Esophagus muscularis mucosa (tissue), 4 donors: ENCODE measurements at places on chromosomes 5 and 9. TPM values are rescaled to one million over a fixed set of nuclear protein-coding genes. Genes with fewer than 3 reads are reported as not detected.

DNA sequence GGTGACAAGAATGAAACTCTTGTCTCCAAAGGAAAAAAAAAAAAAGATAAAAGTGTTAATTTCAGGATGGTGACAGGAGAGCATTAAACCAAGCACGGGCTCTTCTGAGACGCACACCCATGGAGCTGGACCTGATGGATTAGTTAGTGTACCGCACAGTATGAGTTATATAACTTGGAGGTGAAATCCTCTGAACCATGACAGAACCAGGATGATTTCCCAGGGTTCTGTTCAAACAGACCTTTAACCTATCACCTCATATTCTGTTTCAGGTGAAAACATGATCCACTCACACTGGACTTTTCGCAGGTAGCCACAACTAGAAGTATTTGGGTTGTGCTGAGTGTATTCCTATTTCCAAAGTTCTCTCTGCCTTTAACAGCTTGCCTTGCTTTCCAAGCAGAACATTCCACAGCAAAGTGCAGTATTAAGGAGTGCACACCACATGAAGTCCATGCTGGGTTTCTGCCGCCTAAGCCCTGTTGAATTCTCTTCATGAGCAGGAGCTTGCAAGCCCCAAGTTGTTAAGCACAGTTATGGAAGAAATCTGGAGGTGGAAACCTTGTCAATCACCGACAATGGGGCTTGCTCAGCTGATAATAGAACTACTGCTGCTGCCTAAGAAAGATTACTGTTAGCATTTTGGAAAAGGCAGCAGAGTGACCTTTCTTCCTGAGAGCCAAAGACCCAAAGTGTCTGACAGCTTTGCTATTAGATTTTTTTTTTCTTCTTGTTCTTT, 461.7 kb downstream of the TLE1 start:
- DNase-seq, result no peak

DNA sequence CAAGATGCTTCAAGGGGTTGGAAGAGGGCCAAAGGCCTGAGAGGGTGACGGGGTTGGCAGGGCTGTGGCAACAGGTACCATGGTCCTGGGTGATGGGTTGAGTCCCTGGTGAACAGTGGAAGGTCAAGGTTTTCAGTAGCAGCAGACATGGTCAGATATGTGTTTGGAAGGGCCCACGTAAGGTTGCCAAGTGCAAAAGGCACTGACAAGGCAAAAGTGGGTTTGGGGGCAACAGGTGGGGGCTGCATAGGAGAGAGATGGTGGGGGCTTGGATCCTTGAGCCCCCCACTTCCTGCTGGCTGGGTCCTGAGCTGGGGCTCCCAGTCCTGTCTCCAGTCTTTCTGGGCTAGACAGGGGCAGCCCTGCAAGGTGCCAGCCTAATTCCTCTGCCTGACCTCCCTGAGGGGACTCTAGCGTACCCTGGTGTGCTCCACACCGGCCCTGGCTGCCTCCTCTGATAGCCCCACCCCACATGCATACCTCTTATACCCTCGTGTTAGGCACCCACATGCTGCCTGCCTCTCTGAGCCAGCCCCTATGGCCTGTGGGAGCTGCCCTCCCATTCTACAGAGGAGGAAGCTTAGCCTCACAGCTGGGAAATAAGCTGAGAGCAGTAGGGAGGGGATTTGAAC, 20.9 kb upstream of the NSD1 start:
- DNase-seq, result no peak

DNA sequence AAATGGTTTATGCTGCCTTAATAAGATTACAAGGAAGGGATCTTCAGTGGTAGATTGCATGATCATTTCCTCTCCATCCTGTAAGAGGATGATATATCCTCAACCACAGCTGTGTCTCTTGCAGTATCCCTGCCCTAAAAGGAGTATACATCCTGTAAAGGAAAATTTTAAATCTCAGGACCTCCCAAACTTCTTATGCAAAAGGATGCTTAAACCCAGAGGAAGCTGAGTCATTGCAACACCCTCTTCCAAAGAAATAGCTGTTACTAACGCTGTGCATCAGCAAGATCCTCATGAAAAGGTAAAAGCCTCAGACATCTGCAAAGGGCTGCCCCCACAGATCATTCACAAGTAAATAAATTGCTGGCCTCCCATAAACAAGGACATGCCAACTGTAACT, 599.0 kb downstream of the PRELID2 start:
- DNase-seq, result no peak

DNA sequence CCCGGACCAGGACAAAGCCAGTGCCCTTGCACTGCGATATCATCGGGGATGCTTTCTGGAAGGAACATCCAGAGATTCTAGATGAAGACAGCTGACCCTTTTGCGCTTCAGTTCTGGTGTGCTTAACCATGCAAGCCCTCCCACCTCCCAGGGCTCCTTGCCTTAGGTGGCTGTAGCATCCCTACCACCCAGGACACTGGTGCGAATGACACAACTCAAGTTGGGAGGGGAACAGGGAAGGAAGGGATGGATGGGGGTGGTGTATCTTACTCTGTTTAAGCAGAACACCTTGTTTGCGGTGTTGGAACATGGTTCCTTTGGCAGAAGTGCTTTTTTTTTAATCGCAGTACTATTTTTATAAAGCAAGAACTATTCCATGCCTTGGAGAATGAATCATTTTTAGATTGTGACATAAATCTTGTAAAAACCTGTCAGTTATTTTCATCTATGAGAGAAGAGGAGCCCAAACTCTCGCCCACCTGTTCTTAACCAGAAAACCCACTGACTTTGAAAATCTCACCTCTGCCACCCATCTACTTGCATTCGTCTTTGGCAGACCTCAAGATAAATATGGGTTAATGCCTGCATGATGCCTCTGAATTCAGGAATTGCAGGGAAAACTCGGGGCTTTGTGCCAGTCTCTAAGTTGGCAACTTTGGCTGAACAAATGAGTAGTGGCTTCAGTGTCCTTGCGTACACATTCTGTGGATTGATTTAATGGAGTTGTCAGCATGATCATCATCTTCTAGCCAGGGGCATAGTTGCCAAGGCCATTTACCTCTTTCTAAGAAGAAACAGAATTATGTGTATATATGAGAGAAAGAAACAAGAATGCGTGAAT, 3.9 kb upstream of the LSM11 start:
- DNase-seq, result peak; percentile 68

DNA sequence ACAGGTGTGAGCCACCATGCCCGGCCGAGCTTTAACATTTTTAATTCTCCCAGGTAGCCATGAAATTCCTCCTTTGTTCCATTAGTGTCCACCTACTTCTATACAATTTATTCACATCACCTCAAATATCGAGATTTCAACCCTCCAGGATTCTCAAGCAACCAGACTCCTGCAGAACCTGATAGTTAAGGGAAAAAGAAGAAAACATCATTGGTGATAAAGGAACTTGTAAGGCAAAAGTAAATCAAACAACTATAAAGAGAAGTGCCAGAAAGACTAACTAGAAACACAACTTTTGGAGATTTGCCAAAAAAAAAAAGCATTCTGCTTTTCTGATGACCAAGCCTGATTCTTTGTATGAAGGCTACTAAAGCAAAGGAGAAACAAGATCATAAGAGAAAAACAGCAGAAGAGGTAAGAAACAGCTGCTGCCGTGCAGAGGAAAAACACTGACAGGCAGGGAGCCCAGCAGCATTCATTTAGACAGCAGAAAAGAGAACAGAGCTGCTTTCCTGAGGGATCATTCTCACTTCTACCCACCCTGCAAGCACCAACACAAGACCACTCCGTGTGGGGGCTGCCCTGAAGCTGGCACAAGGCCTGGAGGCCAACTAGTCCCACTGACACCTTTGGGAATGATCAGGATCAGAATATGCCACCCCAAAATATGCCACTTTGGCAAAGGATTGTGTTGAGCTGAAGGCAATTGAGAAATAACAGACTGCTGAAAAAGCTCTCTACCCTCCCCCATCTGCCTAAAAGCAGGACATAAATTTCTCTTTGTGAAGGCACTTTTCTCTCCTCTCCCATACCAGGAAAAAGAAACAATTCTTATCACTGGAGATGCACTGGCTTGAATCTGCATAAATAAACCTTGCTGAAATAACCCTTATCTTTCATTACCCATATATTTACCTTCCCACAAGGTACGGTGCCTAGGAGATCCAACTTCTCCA, 75.1 kb downstream of the ALDH7A1 start:
- peak; percentile 89 for DNase-seq

GRCh38 chr5:139682016-139682975, 34.1 kb downstream of the CXXC5 start:
- DNase-seq, result no peak

GRCh38 chr5:11324521-11325289, 563.7 kb upstream of the DAP start:
- no peak for DNase-seq

DNA sequence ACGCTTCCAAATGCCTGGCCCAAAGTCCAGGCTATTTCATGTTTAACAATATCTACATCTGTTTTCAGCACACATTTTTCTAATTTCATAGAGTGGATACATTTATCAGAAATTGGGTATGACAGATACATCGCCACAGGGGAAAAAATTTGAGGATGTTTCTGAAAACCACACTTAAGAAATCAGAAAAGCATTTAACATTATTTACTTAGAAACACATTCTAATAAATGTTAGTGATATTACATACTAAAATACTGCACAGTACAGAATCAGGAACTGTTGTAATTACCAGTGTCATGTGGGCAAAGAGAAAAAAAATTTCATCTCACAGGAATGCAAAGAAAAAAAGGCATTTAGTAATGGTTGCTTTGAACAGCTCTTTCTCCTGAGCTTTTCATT, 310.5 kb upstream of the KIF2A start:
- no peak for DNase-seq

DNA sequence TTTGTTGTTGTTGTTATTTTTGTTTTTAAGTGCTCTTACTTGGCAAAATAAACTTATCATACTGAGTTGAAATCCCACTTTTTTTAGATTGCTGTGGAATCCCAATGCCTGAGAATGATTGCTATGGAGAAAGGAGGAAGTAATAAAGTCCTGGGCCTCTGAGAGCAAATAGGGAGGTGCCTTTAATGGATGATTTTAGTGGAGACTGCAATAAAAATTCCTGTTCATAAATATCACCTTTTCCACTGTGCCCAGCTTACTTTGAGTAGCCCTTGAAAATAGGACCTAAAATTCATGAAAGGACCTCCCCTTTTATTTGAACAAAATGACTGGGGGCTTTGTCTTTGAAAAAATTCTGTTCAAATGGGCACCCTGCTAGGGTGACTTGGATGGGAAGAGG, 21.8 kb upstream of the ANKH start:
- no peak for DNase-seq

- no peak for DNase-seq
These were observed 426.7 kb downstream of the ZSWIM6 start for GRCh38 chr5:61758711-61759110.

DNA sequence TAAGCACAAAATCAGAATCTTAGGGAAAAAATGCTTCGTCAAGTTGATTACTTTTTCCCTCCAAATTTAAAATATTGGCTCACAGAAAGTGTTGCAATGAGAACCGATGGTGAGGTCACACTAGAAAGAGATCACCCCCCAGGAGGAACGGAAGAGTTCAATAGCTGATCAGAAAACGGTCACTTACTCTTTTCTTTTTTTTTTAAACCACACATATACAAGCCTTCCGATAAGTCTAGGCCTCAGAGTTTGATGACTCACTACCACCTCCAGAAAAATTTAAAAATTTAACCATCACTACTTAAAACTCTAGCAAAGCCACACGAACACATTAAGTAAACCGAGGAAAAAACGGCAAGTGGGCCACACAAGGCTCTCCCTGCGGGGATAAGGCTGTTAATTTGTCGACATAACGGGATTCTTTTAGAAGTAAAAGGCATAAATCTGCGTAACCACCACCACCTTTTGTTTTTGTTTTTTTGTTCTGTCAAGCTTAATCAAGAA, 1.2 kb downstream of the SURF4 start:
- no peak for DNase-seq

- no peak for DNase-seq
These were observed 187.2 kb upstream of the PANK3 start for GRCh38 chr5:168766426-168766700.

- no peak for DNase-seq
These were observed 12.9 kb downstream of the RALGDS start for GRCh38 chr9:133107961-133108793.

- DNase-seq, result peak; percentile 79
These were observed 363.4 kb upstream of the SLC30A5 start for GRCh38 chr5:68730220-68730978.

GRCh38 chr9:130936285-130937117, 2.5 kb downstream of the FIBCD1 start:
- DNase-seq, result no peak

DNA sequence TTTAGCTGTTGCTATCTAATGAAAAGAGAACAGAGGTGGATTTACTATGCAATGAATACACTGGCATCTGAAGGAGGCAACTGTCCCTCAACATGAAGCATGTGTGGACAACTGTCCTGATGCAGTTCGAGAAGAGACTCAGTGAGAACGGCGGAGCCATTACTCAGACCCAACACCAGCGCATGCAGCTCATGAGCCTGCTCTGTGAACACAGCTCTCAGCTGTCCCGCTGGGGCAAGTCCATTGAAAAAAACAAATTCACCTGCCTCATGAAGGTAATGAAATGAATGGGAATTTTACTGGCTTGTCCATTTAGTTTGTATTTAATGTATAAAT, 78.8 kb downstream of the SPTLC1 start:
- DNase-seq, result no peak

GRCh38 chr9:136363949-136364748, 605 bp upstream of the DNLZ start:
- no peak for DNase-seq

DNA sequence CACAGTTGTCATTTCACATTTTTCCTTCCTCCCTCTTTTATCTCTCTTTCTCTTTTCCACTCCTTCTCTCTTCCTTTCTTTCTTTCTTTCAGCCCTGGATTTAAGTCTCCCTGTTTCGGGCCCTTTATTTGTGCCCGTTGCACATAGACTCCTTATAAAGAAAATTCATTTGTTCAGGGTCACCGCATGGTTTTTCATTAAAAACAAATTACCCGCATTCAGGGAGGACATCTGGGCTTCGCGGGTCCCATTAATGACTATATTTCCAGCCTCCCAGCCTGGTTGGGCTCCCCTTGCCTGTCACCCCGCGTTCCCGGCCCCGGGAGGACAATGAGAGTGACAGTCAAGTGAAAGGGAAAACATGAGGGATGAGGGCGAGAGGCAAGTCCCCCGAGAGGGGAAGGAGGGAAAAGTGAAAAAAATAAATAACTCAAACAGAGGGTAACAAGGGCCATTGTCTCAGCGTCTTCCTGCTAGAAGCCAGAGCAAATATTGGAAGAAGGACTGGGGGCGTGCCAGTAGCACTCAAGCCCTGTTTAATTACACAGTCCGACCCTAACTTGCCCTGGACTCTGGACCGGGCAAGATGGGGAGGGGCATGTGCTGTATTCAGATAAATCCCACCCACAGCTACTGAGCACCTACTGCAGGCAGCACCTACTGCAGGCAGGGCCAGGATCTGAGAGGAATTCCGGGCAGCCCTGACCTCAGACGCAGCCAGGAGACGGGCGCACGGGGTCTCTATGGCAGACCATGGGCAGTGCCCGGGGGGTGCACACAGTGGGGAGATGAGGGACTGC, 166.2 kb downstream of the PAX5 start:
- DNase-seq, result no peak

VLDLR gene
- total RNA-seq, result 16.8 TPM

IFNB1 gene
- total RNA-seq, result not detected

TAF11L12 gene
- not detected for total RNA-seq

ZFP62 gene
- 19.5 TPM for total RNA-seq

TMOD1 gene
- 72.1 TPM for total RNA-seq

TMEM174 gene
- not detected for total RNA-seq

ZDHHC11 gene
- 13.5 TPM for total RNA-seq

SCAI gene
- total RNA-seq, result 10.4 TPM

PPP3R2 gene
- 0.06 TPM for total RNA-seq

CDKN2B gene
- total RNA-seq, result 11.4 TPM

CDC20B gene
- not detected for total RNA-seq

BARHL1 gene
- not detected for total RNA-seq
